ENCODE measurements at places on chromosomes 4 and X. TPM values are rescaled to one million over a fixed set of nuclear protein-coding genes. Genes with fewer than 3 reads are reported as not detected.

Gene SPANXB1
- not detected for total RNA-seq

Gene PABPC1L2B
- not detected for total RNA-seq

Gene ARR3
- total RNA-seq, result not detected

- ATAC-seq, result no peak
Observed at GRCh38 chr4:139589336-139590018, 33.5 kb upstream of the SETD7 start.

DNA sequence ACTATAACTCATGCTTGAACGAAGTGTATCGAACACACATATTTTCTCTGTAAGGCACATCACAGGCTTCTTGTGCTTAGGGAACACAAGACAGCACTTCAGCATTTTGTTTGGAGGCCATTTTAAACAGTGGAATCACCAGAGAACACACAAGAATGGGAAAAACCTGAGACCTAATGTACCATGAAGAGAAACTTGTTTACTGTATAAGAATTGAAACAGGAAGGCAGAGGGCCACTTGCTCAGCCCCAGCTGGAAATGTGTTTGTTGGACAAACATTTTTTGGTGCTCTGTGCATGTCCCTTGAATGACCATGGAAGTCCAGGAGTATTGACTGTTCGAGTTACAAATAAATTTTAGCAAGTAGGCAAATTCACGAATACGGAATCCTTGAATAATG lies 47.5 kb downstream of the RAPGEF2 start:
- ATAC-seq, result no peak

DNA sequence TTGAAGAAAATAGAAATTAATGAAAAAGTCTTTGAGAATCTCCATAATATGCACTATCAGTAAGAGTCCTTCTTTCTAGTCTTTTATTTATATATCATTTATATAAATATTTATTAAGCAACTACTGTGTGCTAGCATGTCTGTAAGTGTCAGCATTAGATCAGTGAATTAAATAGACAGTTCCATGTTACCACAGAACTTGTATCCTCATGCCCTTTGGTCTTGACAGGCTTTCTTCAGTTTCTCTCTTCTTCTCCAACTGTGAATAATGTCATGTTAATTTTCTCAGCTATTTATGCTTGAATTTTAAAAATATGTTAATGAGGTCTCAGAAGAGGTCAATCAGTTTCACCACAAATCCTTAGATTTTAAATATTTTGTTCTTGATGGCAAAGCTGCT lies 389.6 kb upstream of the TRAM1L1 start:
- ATAC-seq, result no peak

DNA sequence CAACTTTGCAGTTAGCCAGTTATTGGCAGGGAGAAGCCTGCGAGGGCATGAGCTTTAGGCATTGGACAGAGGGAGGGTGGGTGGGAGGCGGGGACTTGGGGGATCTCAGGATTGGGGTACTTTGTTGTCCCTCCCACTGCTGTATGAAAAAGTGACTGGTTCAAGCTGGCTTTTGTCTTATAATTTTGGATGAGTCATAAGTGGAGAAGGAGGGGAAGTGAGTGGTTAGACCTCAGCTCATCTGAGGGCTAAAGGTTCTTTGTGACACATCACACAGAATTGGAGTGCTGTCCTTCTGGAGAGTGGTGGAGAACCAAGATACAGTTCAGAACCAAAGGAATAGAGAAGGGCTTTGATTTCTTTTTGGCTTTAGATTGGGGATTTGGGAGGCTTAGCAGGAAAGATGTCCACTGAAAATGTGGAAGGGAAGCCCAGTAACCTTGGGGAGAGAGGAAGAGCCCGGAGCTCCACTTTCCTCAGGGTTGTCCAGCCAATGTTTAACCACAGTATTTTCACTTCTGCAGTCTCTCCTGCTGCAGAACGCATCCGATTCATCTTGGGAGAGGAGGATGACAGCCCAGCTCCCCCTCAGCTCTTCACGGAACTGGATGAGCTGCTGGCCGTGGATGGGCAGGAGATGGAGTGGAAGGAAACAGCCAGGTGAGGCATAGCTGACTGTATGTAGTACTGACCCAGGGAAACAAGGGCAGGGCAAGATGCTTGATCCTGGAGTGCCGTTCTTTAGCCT lies at the start of gene SLC4A4:
Gene SLC4A4 (plus strand): TSS at position 175 of the 748 bp plus-strand sequence.
- ATAC-seq, result no peak

- ATAC-seq, result no peak
Observed at GRCh38 chrX:64976673-64977040, 407 bp upstream of the ZC4H2 start.

DNA sequence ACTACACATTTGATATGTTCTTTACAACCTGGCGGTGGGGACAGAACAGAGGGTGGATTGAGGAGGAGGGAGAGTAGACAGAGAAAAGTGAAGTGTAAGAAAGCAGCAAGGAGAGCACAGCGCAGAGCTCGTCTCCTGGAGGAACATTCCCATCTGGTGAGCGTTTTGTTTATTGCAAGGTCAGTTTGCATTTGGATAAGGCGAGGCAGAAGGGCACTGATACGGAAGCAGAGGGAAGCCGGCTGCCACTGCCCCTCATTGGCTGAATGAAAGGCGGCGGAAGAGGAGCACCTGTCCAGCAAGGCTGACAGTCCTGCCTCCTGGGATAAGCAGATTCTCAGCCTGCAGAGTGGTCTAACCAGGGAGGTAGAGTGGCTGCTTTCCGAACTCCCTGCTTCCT lies 83.2 kb downstream of the GPR143 start:
- ATAC-seq, result no peak

DNA sequence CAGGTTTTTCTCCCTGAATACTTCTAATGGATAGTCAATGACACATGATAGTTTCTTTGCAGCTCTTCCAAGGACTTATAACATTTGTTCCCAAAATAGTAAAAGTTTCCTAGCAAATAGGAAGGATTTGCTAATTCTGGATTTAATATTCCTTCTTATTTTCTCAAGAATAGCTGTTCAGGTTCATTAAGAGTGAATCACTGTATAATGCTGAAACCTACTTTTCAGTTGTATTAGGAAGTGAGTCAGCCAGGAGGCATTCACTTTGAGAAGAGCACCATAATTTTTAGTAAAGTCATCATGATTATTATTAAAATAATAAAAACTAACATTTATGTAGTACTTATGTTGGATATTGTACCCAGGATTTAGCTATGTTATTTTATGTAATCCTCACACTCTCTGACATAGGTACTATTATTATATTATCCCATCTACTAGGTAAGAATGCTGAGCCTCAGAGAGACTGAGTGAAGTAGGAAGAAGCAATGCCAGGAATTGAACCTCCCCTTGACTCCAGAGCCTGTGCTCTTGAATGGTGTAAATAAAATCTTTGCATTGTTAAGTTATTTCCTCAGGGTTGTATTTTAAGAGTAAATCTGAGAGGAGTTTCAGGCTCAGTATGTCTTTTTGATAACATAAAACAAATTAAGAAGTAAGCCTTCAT lies 114.8 kb downstream of the REELD1 start:
- ATAC-seq, result peak; percentile 52

- no peak for ATAC-seq
Observed at GRCh38 chr4:116913451-116913850, 171.9 kb downstream of the TRAM1L1 start.

DNA sequence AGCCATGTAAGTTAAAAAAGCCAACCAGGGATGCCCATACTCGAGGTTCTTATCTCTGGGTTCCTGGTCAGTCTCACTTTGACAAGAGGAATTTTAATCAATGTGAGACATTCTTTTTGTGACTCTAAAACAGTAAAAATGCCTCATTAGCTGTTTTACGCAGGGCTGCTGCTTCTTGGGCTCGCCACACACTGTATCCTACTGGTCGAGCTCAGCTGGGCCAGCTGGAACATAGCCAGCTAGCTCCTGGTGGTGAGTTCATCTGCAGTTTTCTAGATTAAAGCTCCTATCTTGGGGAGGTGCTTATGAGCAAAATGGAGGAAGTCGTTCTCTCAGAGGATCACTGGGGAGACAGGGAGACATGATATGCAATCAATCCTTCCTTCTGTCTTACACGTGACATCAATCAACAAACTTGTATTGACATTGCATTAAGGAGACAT lies 55.9 kb upstream of the LEF1 start:
- no peak for ATAC-seq
